ENCODE measurements at places on chromosomes 2 and 18.

DNA sequence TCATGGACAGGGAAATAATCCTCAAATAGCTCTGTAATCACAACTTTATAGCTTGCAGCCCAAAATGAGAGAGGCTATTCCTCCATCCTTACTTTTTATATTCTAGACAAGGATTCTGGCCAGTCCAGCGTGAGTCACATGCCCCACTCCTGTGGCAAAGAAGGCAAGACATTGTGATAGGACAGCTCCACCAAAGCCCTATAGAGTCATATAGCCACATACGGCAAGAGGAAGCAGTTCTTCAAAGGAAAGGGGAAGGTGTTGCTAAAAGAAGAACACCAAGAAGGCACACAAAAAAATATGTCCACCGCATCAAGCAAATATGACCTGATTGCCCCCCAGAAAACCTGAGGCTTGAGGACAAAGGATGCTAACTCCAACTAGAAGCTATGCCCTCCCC is 3.4 kb upstream of the GFPT1 start:
- DNase-seq = no peak

DNA sequence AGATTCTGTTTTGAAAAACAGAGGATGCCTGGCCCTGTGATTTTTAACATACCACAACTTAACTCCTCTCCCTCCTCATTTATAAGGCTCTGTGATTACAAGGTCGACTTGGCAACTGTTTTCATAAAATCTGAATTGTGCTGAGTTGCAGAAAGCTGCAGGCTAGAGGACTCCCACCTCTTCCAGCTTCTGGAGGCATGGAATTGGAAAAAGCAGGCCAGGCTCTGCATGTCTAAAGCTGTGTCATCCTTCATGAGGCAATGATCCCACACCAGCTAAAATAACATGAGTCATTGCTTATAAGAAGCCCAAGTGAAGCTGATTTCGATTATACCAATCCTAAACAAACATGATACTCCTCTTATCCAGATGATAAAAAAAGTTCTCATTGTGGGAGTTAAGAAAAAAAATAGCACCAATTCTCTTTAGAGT is 11.7 kb downstream of the ARHGAP28 start:
- peak; percentile 86 for DNase-seq

- DNase-seq = peak; percentile 8
These were observed 141.4 kb downstream of the SPP2 start for GRCh38 chr2:234191819-234192407.

GRCh38 chr2:111659361-111660333 is 224.3 kb downstream of the ANAPC1 start:
- DNase-seq = peak; percentile 53

- DNase-seq = peak; percentile 79
These were observed 1.3 kb downstream of the DUSP2 start for GRCh38 chr2:96143848-96144480.

GRCh38 chr18:7369006-7369405 is 138.1 kb downstream of the LRRC30 start:
- DNase-seq = peak; percentile 19

GRCh38 chr2:68238955-68239822 is 13.1 kb downstream of the PPP3R1 start:
- no peak for DNase-seq

GRCh38 chr2:148670773-148671172 is 26.2 kb downstream of the EPC2 start:
- DNase-seq = no peak

DNA sequence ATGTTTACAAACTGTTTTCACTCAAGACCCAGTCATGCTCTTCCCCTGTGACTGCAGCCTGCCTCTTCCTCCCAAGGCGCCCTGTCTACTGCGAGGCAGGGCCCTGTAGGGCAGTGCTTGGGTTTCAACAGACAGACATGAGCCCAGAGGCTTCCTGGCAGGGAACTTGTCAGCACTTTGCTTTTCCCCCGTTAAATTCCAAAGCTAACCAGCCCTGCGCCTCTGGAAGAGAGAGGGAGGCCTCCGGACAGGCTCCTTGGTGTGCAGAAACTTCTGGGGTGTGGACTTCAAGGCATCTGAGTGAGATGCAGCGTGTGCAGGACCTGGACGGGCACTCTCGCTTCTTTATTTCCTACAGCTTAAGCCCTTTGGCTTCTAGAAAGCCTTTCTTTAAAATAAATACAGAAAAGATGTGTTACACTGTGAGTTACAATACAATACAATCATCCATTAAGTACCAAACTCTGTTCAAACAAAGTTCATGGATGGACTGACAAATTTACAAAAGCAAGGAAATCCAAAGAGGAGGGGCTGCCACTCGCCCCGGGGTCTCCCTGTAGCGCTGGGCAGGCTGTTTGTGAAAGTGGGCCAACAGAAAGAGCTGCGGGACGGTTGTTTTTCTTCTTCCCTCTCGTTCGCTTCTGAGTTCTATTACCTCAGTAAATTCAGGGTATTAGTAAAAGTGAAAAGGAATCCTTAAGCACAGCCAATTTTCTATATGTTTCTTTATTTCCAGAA is 8.8 kb upstream of the ZNF516 start:
- DNase-seq = peak; percentile 49

DNA sequence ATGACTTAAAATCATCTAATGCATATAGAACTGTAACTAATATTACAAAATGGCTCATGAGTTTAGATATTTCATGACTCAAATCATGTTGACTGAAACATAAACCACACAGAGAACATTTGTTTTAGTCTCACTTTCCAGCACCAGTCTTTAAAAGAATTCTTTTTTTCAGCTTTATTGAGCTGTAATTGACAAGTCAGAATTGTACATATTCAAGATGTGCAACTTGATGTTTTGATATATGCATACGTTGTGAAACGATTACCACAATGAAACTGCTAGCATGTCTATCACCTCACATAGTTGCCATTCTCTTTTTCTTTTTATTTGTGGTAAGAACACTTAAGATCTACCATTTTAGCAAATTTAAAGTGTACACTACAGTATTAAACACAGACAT is 25.0 kb upstream of the TMEM178A start:
- no peak for DNase-seq

DNA sequence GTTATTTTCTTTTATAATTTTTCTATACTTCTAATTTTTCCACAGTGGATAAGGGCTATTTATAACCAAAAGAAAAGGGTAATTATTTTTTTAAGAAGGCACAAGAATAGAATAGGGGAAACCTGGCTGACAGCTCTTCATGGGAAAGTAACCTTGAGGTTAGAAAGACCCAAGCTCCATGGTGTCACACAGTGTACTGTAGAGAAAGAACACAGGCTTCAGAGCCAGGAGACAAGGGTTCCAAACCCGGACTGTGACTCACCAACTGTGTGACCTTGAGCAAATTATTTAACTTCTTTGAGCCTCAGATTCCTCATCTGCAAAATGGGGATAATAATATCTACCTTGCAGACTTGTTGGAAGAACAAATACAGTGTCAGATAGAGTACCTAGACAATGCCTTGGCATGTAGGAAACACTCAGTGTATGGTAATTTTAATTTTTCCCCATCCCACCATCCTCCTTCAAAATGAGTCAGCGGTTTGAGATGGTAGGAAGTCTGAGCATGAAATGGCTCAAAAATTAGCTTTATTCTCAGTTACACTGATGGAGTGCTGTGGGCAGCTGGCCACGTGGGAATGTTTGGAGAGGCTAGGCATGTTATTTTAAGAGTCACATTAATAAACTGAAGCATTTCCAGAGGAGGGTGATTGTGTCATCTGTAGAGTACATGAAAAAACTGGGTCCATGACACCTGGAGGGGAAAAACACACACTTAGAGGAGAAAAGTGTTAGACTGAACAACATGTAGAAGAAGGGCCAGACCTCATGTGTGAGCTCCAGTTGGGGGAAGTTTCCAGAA is 36.7 kb downstream of the TMEM37 start:
- DNase-seq = no peak

- DNase-seq = peak; percentile 11
These were observed 56.6 kb downstream of the TRPM8 start for GRCh38 chr2:233973786-233974185.

DNA sequence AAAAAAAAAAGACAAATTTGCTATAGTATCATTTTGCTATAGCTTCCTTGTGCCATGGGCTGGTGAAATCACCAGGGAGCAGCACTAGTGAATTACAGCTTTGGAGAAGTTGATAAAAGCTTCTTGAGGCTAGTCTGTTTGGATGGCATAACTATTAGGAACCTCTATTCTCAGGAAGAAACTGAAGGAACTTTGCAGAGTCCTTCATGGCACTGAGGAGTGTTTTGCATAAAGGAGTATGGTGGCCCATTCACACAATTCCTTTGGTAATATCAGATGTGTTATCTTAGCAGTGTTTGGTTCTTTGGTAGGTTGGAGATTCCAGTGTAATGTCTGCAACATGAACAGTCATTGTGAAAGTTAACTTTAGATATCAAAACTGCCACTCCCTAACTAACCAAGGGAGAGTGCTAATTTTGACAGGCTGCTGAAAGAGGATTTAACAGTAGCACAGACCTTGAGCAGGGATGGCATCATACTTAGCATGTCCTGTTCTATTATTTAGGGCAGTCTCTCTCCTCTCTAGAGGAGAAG is 76.6 kb upstream of the ZFP36L2 start:
- no peak for DNase-seq

- DNase-seq = peak; percentile 95
These were observed 1.7 kb upstream of the SMAD7 start for GRCh38 chr18:48952287-48953103.

- DNase-seq = no peak
These were observed 60.8 kb downstream of the NRP2 start for GRCh38 chr2:205743137-205743536.

DNA sequence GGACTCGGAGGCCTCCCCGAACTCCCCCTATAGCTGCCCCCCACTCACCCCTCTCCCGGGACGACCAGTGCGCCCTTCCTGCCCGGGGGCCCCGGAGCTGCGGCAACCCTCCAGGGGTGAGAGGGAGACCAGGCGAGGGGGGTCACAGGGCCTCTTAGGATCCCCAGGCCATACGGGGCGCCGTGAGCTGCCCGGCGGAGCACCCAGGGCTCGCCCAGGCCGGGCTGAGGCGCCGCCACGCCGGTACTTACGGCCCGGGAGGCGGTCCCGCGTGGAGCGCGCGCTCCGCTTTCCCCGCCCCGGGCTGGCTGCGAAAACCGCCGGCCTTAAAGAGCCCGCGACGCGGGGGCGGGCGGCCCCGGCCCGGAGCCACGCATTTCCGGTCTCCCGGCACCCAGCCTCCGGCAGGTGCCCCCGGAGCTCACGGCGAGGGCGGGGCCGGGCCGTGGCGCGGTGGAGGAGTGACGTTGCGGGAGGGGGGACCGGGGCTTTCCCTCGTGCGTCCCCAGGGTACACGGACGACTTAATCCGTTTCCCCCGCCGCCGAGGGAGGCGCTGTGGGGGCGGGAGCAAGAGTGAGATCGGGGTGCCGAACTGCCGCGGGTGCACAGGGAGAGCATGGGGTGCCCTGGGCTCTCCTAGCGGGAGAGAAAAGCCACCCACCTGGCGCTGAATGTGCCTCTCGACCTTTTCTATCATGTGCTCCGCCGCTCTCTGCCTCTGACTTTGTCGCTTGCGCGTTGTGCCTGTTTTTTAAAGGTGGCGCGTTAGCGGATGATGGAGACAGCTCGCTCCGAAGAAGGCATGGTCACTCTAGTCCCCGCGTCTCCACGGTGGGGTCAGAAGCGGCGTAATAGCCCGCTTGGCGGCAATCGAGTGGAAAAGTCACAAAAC is at the start of gene METTL21A:
Gene METTL21A (minus strand): TSS at position 381 of the 894 bp plus-strand sequence. CDS start 1,019 bp downstream, outside the sequence.
- peak; percentile 82 for DNase-seq

DNA sequence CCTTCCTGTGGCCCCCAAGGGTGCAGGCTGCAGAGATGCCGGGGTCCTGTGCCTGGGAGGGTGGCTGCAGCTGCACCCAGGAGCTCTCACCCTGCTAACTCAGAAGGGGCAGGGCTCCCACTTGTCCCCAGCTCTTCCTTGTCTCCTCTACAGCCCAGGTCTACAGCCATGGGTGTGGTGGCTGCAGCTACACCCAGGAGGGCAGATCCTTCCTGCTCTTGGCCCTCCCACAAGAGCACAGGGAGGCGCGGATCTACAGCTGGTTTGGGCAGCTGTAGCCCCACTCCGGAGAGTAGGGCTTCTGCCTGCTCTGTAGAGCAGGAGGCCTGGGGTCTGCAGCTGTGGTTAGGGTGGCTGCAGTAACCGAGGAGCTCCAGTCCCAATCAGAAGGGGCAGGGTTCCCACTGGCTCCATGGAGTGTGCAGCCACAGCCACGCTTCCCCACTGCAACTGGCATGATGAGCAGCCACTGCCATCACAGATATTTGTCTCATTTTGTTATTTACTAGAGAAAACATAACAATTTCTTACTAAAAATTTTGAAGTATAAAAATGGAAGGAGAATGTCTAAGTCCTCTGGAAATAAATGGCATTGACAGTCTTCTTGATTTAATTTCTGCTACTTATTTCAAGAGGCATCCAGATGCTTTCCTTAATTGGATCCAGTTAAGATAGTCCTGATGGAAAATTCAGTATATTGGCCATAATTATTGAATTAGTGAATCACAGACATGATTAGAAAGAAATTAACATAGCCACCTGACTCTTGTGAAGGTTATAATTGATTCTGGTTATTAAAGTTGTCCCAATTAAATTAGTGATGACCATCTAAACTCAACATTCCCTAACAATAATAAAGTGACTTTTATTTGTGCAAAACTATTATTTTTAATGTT is 233.6 kb downstream of the KCNE4 start:
- DNase-seq = no peak

DNA sequence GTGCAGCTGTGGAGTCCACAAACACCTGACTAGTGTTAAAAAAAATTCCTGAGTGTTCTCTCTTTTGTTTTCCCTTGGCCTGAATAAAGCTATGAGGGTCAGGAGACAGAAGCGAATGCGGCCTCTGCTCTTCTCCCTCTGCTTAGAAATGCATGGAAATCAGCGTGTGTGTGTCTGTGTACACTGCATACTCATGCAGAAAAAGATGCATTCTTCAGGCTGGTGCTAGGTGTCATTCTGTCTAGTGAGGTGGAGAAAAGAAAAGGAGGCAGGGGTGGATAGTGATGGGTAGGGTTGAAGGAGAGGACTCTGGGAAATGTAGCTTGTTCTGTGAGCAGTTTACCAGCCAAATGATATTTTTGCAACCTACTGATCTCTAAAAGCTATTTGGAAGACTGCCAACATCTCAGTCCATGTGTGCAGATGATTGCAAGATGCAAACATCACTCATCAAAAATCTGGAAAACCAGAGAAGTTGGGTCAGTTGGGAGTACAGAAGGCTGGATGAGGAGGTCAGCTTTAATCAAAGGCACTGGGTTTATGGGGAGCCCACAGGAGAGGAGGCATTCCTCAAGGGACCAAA is 177.7 kb downstream of the INSIG2 start:
- no peak for DNase-seq

DNA sequence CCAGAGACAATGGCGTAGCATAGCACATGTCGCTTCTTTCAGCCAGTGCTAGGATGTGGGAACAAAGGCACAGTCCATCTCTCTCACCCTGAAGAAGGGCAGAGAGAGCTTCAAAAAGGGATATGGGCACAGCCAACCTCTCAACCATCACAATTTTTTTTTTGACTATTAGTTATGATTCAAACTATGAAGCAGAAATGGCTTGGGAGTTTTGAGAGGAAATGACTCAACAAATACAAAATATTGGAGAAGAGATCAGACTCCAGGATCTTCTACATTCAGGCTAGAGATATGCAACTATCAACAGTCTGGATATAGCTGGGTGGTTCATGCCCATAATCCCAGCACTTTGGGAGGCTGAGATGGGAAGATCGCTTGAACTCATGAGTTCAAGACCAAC is 109.1 kb downstream of the MCFD2 start:
- DNase-seq = no peak
